Activated naive CD4-positive, alpha-beta T cell (primary cell): ENCODE measurements at places on chromosomes 1 and 21.

DNA sequence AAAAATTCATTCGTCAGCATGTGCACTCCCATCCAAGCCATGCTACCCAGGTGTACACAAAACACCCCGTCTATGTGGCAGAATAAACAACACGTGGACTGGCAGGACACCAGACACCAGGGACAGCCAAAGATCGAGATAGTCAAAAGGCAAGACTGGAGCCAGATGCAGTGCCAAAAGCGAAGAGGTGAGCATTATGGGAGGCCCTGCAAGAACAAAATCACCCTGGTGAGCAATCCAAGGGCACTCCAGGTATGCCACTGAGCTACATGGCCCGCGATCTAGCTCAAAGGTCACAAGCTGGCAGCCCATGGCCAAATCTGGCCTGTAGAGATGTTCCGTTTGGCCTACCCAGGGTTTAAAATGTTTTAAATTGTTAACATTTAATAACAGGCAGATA, 33.7 kb downstream of the PLPP3 start:
- no peak for DNase-seq

GRCh38 chr1:82323144-82323841, 522.6 kb downstream of the ADGRL2 start:
- DNase-seq: no peak

GRCh38 chr1:244155661-244156060, 104.6 kb downstream of the ZBTB18 start:
- DNase-seq: no peak

GRCh38 chr1:77271852-77272580, 9.8 kb upstream of the AK5 start:
- DNase-seq: no peak

DNA sequence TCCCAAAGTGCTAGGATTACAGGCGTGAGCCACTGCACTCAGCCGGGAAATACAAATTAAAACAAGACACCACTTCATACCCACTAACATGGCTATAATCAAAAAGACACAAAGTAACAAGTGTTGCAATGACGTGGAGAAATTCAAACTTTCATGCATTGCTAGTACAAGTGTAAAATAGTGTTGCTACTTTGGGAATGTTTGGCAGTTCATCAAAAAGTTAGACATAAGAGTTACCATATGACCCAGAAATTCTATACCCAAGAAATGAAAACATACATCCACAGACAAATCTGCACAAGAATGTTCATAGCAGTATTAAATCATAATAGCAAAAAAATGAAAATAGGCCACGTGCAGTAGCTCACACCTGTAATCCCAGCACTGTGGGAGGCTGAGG, 16.4 kb downstream of the FOXJ3 start:
- no peak for DNase-seq

DNA sequence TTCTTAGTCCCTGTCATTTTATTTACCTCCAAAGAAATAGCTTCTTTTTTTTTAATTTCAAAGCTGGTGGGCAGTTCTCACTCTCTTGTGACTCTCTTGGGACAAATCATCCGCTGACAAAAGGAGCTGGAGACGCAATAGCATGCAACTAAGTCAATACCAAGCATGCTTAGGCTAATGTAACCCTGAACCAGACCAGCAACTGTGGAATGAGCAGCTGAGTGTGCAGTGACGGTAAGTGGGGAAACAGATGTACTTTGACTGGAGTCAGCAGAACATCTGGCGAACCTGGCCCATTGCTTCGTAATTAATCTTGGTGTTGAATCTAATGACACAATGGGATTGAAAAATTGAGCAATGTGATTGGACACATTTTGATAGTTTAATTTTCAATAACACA, 280.7 kb upstream of the PLXNA2 start:
- no peak for DNase-seq

GRCh38 chr1:8663090-8663802, 154.2 kb downstream of the RERE start:
- no peak for DNase-seq

- DNase-seq: no peak
These were observed 343.0 kb downstream of the AMY1C start for GRCh38 chr1:104092698-104093097.

DNA sequence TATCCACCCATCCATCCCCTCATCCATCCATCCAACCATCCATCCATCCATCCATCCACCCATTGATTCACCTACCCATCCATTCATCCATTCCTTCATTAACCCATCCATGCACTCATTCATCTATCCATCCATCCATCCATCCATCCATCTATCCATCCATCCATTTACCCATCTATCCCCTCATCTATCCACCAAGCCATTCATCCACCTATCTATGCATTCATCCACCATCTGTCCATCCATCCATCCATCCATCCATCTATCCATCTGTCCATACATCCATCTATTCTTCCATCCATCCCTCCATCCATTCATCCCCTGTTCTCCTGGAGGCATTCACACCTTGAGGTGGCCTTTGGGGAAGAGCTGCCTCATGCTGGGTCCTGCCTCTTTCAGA, 107.0 kb downstream of the PRDM16 start:
- no peak for DNase-seq

- peak; percentile 4 for DNase-seq
These were observed 1.1 kb downstream of the LUZP1 start for GRCh38 chr1:23167353-23168078.

- no peak for DNase-seq
These were observed 43.0 kb downstream of the TRIM33 start for GRCh38 chr1:114468047-114468446.

DNA sequence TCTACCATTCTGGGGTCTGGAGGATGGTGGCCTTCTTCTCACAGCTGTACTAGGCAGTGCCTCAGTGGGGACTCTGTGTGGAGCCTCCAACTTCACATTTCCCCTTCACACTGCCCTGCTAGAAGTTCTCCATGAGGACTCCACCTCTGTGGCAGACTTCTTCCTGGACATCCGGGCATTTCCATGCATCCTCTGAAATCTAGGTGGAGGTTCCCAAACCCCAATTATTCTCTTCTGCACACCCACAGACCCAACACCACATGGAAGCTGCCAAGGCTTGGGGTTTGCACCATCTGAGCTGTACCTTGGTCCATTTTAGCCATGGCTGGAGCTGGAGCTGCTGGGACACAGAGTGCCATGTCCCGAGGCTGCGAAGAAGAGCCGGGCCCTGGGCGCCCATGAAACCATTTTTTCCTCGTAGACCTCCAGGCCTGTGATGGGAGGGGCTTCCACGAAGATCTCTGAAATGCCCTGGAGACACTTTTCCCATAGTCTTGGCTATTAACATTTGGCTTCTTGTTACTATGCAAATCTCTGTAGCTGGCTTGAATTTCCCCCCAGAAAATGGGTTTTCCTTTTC, 170.5 kb downstream of the FOXD2 start:
- no peak for DNase-seq

- no peak for DNase-seq
These were observed 17.2 kb downstream of the PTP4A2 start for GRCh38 chr1:31920956-31921355.

- no peak for DNase-seq
These were observed 88.9 kb upstream of the WLS start for GRCh38 chr1:68321084-68321685.

DNA sequence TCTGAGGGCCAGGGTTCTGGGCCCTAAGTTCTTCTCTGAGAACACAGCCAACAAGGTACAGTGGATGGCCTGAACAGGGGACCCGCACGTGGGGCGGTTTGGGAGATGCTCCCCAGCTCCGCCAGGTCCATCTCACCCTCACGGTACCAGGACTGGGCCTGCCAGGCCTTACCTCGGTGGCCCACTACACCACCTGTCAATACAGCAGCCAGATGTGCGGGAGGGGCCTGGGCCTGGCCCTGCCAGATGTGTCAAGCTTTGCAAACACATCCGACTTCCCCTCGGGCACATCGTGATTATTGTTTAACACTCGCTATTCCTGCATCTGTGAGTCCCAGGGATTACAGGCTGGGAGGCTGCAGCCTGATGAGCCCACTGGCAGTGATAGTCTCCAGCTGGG, 122.4 kb downstream of the LACTBL1 start:
- no peak for DNase-seq

DNA sequence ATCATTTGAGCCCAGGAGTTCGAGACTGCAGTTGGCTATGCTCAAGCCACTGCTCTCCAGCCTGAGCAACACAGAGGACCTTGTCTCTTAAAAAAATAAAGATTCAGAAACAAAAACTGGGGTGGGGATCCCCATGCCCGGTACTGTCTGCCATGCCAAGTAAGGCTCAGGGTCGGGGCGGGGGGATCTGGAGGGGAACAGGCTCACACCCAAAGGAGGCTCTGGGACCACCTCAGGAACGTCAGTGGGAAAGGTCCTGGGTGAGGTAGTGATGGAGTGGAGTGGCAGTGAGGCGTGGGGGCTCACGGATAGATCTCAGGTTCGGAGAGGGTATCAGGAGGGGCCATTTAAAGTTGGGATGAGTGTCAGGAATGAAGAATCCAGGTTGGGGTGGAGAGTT, 765 bp upstream of the S100A4 start:
- DNase-seq: no peak

DNA sequence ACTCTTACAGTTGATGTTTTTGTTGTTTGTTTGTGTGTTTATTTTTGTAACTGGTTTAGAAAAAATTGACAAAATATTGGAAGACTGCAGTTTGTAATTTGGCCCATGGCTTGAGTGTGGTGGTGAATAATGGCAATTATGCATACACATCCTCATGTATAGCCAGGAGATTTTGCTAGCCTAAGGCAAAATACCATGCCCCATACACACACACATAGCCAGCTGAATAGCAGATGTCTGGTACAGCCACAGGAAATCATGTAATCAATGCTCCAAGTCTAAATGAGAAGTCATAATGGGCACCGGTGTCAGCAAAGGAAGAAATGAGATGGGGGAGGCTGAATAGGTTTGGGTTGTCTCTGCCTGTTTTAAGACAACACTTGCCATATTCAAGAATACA, 135.2 kb upstream of the COA6 start:
- no peak for DNase-seq

DNA sequence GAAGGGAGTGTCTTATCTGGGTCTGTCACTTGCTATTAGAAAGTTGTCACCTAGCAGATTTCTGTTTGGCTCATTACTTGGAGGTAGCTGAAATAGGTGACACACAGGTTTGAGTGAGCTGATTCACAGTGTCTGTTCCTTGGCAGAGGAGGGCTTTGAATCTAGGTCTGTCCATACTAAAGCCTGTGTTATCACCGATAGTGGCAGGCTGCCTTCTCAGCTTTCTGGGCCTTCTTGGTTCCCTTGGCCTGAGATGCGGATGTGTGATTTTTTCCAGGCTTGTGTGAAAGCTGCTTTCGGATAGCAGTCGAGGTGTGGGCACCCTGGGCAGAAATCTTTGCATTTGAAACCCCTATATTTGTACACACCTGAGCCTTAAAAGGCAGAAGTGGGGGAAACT, 73.9 kb downstream of the ACTL8 start:
- DNase-seq: no peak

DNA sequence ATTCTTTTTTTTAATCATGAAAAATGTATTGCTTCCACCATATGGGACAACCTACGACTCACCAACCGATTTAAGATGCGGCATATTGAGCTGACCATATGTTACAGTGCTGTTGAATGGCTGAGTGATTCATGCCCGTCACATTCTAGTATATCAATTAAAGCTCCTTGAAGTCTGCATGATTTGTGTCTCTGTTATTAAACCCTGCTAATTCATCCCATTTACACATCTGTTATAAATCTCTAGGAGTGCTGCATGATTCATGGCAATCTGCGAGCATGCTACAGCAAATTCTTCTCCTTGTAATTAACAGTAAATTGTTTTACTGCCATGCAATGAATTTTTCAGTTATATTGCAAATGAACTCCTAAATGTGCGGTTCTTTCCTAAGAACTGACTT, 239.8 kb downstream of the USH2A start:
- no peak for DNase-seq
